ENCODE measurements at places on chromosomes 1 and 21.

- no peak for DNase-seq
Measured at GRCh38 chr1:227744668-227745067, 9.4 kb downstream of the SNAP47 start.

- no peak for DNase-seq
Measured at GRCh38 chr1:58689167-58689566, 10.7 kb downstream of the MYSM1 start.

DNA sequence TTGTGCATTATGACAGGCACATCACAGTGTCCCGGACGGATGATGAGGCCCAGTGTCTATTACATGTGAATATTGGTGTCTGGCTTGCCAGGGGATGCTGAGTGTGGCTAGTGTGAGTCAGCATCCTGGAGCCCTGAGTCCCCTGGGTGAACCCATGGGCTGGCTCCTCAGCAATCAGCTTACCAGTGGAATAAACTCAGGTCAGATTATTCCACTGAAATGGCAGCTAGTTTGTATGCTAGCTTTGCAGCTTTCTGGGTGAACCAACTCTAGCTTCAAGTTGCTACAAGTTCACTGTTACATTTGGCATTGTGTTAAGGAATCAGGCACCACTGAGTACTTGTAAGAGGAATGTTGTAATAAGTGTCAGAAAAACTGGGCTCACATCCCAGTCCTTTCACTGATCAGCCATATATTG lies 23.9 kb upstream of the RPTN start:
- DNase-seq = no peak

DNA sequence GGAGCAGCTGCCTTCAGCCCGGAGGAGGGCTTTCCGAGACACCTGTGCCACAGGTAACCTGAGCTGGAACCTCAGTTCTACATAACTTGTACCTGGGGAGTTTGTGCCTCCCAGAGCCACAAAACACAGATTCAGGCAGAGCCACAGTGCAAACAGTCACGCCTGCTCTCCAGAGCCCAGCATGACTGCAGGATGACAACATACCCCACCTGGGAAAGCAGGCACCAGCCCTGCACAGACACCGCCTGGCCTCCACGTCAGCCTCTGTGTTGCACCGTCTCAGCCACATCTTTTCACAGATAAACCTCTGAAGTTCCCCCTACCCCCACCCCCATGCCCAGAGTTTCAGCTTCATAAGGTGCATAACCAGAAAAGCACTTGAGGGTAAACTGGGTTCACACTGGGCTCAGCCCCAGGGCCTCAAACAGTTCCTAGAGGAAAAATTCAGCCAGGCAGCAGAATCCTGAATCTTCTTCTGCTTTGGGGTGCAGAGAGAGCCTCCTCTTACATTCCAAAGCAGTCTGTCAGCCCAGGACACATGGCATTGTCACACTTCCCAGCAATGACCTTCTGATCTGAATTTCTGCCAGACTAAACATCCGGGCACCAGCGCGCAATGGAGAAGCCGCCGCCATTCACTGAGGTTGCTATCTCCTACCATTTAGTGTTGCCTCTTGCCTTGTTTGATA lies 229.5 kb downstream of the TOMM20 start:
- peak; percentile 52 for DNase-seq

Measured in NCI-H748 treated with DMSO at 0.1 percent for 48 hours (cell line).